Hepatocyte (in vitro differentiated cells): ENCODE measurements at places on chromosomes 4 and X.
A peak's percentile ranks its signal among the peaks of the same experiment; 100 is the strongest.

GRCh38 chr4:182881914-182882313 is 35.3 kb downstream of the DCTD start:
- no peak for DNase-seq

DNA sequence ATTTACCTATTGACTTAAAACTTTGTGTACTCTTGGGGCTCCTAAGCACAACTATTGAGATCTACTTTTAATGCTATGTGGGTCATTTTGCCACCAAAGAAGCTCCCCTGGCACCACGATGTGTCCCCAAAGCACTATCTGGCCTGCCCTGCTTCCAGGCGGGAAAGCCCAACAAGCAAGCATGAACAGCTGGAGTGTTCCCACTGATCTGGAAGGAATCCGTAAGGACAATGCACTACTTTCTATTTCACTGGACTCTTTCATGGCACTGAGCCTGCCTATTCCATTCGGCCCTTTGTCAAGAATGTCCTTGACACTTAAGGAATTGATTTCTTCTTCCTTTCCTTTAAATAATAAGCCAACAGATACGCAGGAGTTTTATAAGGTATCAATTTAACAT is 38.8 kb downstream of the GRIA3 start:
- DNase-seq: no peak

- DNase-seq: no peak
Measured at GRCh38 chr4:152094970-152095700, 334.3 kb upstream of the GATB start.

- DNase-seq: no peak
Measured at GRCh38 chr4:33696586-33696985, 2547.7 kb downstream of the ARAP2 start.

DNA sequence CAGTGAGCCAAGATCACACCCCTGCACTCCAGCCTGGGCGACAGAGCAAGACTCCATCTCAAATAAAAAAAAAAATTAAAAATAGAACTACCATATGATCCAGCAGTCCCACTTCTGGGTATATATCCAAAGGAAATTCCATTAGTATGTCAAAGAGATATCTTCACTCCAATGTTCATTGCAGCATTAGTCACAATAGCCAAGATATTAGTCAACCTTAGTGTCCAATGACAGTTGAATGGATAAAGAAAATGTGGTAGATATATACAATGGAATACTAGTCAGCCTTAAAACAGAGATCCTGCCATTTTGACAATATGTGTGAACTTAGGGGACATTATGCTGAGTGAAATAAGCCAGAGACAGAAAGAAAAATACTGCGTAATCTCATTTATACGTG is 49.4 kb downstream of the C4orf46 start:
- DNase-seq: no peak

- DNase-seq: no peak
Measured at GRCh38 chr4:147543034-147543433, 62.1 kb downstream of the EDNRA start.

- peak; percentile 83 for DNase-seq
Measured at GRCh38 chr4:139740531-139741041, 75.0 kb downstream of the MGST2 start.

GRCh38 chr4:110635163-110635865 is 12.4 kb upstream of the PITX2 start:
- DNase-seq: no peak

DNA sequence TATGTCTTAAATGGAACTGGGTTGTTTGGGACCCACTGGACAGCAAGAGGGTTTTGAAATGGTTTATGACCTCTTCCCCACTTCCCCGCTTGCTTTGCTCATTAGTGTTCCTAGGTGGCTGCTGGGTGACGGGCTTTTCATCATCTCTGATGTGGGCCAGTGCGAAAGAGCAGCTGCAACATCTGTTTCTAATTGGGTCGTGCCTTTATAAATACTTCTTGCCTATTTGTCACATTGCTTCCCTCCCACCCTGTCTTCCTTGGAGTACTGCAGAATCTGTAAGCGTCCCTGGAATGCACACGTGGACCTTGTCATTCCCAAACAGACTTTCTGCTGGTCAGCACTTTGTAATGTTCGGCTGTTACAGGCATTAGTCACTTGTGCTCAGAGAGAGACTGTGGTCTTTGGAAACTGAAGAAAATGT is 35.2 kb downstream of the SEPTIN11 start:
- peak; percentile 88 for DNase-seq

GRCh38 chr4:83782591-83782990 is 246.7 kb downstream of the GPAT3 start:
- no peak for DNase-seq

GRCh38 chr4:37388681-37389365 is 144.3 kb downstream of the NWD2 start:
- DNase-seq: no peak

DNA sequence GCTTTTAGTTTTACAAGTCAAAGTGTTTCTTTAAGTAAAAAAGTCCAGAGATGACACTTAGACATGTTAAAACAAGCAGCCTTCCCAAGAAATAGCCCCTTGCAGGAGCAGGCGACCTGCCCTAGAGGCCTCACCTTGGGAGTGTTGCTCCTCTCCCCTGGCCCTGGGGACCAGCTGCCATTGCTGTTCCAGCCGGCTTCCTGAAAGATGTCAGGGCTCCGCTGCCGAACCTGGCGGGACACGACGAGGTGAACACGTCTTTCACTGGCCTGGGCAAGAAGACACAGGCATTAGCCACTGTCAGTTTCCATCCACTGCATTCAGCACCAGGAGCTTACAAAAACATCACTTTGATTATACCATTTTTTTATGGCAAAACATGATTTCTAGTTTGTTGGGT is 104.1 kb downstream of the FIP1L1 start:
- no peak for DNase-seq

GRCh38 chr4:148152868-148153625 is 289.2 kb downstream of the NR3C2 start:
- DNase-seq: no peak

DNA sequence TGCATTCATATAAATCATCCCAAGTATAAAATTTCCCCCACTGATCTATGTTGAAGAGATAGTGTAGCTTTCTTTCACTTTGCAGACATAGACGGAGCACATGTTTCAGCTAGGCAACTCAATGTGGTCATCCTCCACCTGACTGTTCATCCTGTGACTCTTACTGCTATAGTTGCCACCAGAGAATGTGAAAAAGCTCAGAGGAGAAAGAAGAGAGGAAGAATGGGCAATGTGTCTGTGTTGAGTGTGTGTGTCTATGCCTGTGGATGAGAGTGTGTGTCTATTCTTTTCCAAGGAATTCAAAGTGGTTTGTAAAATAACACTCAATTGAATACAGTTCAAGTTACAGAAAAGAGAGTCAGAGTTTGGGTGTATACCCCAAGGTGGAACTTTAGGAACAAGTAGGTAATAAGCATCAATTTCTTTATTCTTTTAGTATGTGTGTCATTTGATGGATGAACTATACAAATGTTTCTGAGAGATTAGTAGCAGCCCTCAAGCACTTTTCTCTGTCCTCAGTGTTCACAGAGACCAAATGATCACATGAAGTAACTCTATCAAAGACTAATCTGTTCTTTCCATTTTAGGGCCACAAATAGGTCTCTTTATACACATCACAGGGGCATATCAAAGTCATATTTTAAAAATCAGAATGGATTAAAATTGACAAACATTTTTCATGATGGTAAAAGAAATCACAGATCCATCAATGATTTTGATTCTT is 2.3 kb downstream of the SNCA start:
- no peak for DNase-seq

DNA sequence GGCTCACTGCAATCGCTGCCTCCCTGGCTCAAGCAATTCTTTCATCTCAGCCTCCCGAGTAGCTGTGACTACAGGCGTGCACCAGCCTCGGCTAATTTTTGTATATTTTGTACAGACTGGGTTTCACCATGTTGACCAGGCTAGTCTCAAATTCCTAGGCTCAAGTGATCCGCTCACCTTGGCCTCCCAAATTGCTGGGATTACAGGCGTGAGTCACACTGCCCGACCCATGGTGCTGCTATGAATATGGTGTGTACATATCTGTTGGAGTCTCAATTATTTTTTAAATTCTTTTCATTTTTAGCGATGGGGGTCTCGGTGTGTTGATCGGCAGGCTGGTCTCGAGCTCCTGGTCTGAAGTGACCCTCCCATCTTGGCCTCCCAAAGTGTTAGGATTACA is 78.0 kb upstream of the PRKX start:
- no peak for DNase-seq

- no peak for DNase-seq
Measured at GRCh38 chrX:8868070-8868773, 67.0 kb upstream of the FAM9A start.

- DNase-seq: no peak
Measured at GRCh38 chr4:38456096-38456495, 207.9 kb upstream of the KLF3 start.
